ENCODE measurements at places on chromosomes 12 and 14.

DNA sequence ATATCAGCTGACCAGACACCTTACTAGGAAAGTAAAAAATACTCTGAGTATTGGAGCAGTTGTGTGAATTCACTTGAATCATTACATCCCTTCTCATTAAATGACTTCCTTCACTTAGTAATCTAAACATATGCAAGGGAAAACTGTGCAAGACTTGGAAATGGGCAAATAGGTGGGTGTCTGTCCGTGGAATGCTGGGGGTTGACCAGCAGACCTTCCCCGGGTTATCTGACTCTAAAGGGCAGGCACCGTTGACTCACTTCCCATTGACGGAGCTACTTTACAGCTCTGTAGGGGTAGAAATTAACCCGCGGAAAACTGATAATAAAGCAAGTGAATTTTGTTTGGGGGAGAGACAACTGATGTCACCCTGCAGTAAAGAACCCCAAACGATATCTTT, 199.3 kb downstream of the TTC7B start:
- DNase-seq: no peak

DNA sequence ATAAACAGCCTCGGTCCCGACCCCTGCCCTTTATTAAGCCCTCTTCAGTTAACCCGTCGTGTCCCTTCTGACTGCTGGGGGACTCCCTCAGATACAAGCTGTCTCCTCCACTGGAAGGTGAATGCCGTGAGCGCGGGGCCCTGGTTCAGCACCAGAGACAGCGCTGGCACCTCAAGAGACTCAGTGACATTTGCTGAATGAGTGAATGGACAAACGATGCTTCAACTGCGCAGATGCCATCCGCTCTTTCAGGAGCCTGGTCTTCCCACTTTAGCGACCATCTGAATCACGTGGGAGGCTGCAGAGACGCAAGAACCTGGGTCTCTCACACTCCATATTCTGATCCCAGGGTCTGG, 92.6 kb upstream of the SFSWAP start:
- no peak for DNase-seq

DNA sequence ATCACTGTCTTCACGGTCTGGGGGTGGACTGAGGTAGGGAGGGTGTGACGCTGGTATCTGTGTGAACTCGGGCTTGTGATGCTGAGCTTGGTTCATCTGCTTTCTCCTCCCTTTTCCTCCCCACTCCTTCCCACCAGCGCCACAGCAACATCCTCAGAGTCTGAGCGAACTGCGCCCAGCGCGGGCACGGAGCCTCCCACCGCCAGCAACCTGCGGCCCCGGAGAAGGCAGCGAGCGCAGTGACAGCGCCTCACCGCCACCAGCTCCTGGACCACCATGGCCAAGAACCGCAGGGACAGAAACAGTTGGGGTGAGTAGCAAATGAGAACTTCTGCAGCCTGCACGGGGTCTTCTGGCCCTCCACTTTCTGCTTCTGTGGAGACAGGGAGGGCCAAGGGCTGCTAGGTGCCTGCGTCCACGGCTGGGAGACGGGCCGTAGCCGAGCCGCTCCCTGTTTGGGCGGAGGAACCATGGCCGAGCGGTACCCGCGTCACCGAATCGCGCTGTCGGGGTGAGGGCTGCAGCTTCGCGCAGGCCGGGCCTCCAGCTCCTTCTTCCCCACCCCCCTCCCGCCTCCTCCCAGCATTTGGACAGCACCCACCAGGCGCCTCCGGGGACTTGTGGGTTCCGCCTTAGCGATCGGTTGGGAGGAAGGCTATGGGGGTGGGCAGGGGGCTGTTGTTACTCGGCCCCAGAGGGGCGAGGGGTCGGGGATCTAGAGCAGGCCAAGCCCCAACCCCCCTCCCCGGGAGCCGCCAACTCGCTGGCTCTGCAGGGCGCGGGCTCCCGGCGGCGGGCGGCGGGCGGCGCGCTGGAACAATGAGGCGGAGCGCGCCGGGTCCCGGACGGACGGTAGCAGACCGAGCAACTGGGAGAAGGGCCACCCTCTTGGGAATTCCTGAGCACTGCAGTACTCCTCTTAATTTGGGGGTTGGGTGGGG, at the start of gene ATL1:
ATL1 (plus strand) TSS at position 156 of the 941 bp plus-strand sequence; CDS start at position 277, 121 bp downstream.
- DNase-seq: peak; percentile 77

DNA sequence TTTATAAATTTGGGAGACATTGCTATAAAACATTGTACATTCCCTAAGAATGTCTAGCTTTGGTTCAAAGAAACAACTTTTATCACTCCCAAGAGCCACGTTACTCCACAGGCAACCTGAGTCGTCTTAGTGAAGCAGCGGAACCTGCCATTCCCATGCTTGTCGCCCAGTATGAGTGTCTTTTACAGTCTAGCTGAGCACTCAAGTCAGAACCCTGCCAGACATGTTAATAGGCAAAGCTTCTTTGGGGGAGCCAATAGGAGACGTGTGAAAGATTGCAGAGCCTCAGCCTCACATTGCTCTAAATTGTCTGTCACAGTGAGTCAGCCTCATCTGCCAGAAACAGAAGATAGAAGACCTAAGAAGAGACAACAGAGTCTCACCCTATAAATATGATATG, 541.6 kb upstream of the FLRT2 start:
- DNase-seq: no peak

GRCh38 chr12:120399531-120399930, 30.6 kb upstream of the MSI1 start:
- DNase-seq: peak; percentile 85

DNA sequence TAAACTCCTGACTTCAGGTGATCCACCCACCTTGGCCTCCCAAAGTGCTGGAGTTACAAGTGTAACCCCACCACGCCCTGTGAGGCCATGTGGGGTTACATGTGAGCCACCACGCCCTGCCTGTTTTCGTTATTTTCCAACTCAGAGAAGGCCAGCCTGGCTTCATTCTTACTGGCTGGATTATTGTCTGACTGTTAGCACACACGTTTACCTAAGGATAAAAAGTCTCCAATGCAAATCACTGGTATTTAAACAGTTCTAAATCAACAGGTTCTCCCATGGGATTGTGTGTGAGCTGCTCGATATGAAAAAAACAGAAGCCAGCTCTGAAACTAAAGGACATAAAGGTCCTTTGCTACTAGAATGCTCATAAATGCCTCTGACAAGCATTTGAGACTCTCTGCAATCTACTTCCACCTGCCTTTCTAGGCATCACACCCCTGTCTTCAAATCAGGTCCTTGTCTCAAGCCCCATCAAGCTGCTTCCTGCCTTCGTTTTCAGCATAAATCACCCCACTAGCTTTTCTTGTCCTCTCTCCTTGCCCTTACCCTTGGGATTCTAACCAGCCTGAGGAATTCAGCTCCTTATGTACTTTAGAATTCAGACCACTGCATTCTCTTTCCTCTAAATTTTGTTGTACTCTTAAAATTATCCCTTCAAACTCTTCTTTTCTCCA, 265.0 kb downstream of the DUSP6 start:
- no peak for DNase-seq

DNA sequence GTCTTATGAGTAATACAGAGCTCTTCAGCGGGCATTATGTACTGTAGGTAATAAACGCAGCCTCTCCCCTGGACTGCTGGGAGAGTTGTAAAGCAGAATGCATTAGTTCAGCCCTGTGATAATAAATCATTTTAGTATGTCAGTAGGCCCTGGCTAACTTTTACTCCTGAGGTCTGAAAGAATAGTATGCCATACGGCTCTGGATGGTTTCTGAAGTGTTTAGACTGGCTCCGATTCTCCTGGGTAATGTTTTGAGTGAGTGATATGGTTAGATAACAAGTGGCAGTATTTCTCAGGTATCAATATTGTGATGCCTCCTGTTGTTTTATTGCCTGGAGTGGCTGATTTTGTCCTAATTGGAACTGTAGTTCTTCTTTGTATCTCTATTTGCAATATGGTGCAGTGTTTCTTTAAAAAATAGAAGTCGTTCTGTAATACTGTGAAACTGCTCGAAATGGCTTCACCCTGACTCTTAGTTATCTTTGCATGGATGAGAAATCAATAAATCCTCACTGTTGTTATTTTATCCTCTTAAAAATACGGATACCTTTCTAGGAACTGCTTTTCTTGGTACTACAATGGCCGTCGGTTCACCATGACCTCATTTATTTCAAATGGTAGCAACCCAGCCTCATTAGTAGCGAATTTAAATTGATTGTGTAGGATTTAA, 100.2 kb downstream of the PDZRN4 start:
- no peak for DNase-seq

DNA sequence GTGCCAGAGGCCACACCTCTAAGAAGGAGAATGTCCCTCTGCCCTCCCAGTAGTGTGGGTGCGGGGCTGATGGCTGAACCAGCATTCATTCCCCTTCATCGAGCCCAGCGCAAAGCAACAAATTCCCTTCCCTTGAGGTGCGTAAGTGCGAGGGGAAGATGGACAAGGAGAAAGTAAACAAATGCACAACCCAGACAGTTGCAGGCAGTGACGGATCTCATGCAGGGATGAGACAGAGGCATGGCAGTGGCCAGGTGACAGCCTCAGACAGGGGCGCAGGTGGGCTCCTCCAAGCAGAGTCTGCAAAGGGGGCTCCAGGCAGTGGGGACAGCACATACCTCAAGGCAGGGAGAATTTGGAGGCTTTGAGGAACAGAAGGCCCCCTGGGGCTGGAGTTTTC, 2.3 kb upstream of the MYL2 start:
- no peak for DNase-seq

GRCh38 chr14:74620497-74620921, 8.5 kb upstream of the LTBP2 start:
- peak; percentile 94 for DNase-seq

DNA sequence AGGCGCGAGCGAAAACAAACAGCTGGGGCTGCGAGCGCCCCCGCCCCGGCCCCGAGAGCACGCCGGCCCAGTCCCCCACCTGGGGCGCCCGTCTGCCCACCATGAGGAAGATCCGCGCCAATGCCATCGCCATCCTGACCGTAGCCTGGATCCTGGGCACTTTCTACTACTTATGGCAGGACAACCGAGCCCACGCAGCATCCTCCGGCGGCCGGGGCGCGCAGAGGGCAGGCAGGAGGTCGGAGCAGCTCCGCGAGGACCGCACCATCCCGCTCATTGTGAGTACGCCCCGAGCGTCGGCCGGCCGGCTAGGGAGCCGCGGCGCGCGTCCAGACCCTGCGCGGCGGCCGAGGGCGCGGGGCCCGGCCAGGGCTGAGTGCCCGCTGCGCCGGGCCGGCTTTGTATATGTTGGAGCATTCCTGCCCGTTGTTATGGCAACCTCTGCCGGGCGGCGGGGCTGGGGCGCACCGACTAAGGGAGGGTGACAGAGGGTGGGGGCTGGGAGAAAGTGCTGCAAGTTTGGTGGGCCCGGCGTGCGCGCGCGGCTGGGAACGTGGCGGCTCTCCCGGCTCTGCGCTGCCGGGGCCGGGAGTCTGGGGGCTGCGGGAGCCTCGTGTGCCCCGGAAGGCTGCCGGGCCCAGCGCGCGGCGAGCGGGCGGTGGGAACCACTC, 367 bp downstream of the GALNT16 start:
- DNase-seq: no peak

- DNase-seq: no peak
Measured at GRCh38 chr12:5430641-5431603, 986 bp upstream of the NTF3 start.

DNA sequence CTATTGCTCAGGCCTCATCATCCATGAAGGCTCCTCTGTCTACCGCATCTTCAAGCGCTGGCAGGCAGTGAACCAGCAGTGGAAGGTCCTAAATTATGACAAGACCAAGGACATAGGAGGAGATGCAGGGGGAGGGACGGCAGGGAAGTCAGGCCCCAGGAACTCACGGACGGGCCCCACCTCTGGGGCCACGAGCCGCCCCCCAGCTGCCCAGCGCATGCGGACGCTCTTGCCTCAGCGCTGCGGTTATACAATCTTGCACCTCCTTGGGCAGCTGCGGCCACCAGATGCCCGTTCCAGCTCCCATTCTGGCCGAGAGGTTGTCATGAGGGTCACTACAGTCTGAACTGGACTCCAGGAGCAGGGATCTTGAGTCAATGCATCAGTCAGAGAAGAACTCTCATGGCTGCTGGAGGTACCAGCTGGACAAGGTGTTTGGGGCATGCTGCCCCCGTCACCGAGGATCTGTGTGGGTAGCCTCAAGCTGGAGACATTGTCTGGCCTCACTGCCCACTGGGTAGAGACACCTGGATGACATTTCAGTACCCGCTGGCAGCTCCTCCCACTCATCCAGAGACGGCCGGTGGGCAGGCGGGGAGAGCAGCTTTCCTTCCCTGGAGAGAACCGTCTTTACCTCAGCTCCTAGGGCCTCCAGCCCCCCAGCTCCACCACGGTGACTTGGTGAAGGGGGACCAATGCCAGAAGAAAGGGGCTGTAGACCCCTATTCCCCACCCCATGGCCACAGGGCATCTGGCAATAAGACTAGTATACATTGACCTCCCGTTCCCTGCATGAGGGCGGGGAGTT, 3.9 kb downstream of the MARCHF9 start:
- peak; percentile 0 for DNase-seq

DNA sequence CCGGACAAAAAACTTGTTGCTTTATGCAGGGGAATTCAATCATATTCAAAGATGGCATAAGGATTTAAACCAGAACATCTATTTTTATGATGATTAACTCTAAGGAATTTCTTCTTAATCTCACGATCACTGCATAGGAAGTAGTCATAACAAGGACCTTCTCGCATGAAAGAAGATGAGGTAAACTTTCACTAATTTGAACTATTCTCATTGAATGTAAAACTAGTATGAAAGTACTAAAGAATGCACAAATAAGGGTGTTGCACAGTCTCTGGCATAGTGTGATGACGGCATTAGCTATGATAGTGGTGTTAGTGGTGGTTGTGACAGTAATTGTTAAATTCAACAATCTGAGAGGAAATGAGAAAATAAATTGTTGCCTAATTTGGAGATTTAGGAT, 280.0 kb downstream of the SLC6A15 start:
- no peak for DNase-seq

DNA sequence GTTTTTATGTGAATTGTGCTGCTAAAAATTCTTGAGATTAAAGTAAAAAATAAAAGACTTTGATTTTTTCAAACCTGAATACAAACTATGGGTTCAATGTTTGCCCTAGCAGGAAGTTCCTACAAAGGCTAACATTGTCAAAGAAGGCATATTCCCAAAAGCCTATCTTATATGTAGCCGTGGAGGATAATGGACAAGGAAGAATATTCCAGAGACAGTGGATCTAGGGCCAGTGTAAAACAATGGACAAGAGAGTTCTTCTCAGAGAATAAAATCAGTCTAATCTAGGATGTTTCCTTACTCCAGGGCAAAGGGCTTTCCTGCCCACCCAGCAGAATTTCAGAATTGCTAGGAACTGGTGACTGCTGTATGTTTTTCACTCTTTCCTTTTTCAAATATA, 359.2 kb upstream of the ATP2B1 start:
- DNase-seq: no peak
